Stimulated activated CD4-positive, alpha-beta T cell treated with anti-CD3 and anti-CD28 coated beads, Interleukin-2, amount 100 ng/mL, for 48 hours (primary cell): ENCODE measurements at places on chromosomes 1 and 21.

DNA sequence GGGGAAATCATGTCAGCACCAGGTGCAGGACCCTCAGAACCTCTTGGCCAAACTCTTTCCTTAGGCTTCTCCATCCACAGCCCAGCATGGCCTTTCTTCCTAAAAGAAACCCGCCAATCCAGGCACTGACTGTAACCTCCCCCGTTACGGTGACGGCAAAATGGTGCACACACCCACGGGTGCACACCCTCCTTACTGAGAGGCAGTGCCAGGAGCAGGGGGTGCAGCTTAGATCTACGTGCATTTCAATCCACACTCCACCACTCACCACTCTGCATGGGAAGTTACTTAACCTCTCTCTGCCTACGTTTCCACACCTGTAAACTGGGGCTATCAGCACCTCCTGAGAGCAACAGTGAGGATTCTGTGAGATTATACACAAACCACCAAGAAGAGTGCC lies 31.0 kb downstream of the SUSD4 start:
- DNase-seq = no peak

DNA sequence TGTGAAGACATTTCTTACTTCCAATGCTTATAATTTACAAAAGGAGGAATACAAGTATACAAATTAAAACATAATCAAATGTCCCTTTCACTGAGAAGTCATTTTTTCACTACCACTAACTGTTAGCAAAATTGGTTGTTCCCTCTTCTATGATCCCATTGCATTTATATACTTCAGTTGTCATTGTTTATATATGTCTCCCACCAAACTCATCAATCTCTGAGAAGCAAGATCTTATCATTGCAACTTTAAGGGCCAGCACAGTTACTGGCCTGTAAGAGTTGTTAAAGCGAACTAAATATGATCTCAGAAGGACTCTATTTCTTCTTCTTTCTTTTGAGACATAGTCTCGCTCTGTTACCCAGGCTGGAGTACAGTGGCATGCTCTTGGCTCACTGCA lies 223.3 kb upstream of the DMRTA2 start:
- DNase-seq = no peak

DNA sequence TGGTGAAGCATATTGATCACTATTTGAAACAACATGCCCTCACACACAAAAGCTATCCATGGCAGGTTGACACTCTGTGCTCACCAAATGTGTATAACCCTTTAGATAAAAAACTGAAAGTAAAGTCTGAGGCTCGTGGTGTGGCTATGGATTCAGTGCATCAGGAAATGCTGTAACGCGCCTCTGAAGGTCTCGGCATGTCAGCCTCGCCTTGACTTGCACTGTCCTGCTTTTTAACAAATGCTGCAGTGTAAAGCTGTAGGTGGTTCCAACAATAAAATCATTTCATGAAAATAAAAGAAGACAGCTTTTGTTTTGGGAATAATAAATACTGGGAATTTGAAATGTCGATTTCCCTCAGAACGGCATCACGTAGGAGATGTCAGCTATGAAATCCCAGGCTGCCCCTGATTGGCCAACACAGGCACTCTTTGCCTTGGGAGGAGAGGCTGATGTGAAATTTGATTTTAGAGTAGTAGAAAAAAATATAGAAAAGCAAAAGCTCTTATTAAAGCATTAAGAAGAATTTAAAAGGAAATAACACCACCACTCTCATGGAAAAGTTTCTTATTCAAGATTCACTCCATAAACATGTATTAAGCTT lies 168.2 kb downstream of the DSCAM start:
- no peak for DNase-seq

GRCh38 chr1:95086949-95087533 lies 14.3 kb upstream of the ALG14 start:
- no peak for DNase-seq

DNA sequence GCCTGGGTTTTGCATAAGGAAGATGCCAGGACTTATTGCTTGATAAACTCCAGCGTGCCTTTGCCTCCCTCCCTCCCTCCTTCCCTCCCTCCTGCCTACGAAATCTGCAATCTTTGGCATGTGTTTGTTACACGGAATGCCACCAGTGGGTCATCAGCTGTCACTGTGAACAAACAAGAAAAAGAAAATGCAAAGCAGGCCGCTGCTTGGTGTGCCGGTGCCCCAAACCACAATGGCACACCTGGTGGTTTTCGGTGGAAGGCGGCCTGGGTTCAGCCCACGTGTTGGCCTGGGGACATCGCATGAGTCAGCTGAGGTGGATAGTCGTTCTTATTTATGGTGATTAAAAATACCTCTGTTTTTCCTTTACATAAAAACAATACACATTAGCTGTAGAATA lies 16.3 kb upstream of the IFNLR1 start:
- peak; percentile 27 for DNase-seq

- DNase-seq = no peak
Observed at GRCh38 chr1:18907917-18908845, 5.8 kb upstream of the ALDH4A1 start.

- DNase-seq = no peak
Observed at GRCh38 chr1:58618303-58618702, 41.3 kb upstream of the TACSTD2 start.

- DNase-seq = no peak
Observed at GRCh38 chr1:215421744-215422143, 145.4 kb upstream of the KCTD3 start.

DNA sequence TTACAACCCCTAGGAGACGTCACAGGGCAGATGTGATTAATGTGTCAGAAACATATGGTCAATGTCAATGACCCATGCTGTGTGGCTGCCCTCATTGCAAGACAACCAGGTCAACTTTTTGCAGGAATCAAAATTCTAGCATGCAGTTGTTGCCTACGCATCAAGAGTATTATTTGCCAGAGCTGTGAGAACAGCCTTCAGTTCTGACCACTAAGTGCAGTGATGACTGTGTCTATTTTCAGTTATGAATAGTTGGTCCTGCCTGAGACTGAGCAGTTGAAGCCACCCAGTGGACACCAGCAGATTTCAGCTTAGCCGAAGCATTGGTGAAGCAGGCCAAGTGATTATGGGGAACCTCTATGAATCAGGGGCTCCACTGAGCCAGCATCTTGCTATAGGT lies 47.3 kb downstream of the LYPLAL1 start:
- DNase-seq = no peak
